Gastroesophageal sphincter (tissue), 4 donors: ENCODE measurements at places on chromosomes 2 and 18. TPM values are rescaled to one million over a fixed set of nuclear protein-coding genes. Genes with fewer than 3 reads are reported as not detected.

Gene HTR2B
- total RNA-seq: 16.3 TPM

Gene SRD5A2
- total RNA-seq: not detected

Gene WDR35
- total RNA-seq: 10.1 TPM

Gene CNDP1
- total RNA-seq: not detected

Gene SERPINB12
- total RNA-seq: not detected

Gene SYT4
- not detected for total RNA-seq

Gene UGT1A4
- not detected for total RNA-seq

Gene PKDCC
- 193 TPM for total RNA-seq

Gene TDRD15
- 0.73 TPM for total RNA-seq

Gene NHEJ1
- total RNA-seq: 12.8 TPM

Gene AAMP
- total RNA-seq: 97.8 TPM

Gene FLACC1
- total RNA-seq: 3.8 TPM

Gene PMS1
- 12.0 TPM for total RNA-seq

Gene TUBA3D
- not detected for total RNA-seq

Gene AGXT
- not detected for total RNA-seq

Gene NAT8
- total RNA-seq: not detected

Gene DSG1
- 0.31 TPM for total RNA-seq

Gene EFR3B
- total RNA-seq: 1.7 TPM

Gene SERPINB13
- 0.23 TPM for total RNA-seq

Gene DIPK1C
- total RNA-seq: 0.42 TPM
